ENCODE measurements at places on chromosomes 5 and 9. TPM values are rescaled to one million over a fixed set of nuclear protein-coding genes. Genes with fewer than 3 reads are reported as not detected.
A peak's percentile ranks its signal among the peaks of the same experiment; 100 is the strongest.

GRCh38 chr5:68450245-68450852 lies 234.8 kb downstream of the PIK3R1 start:
- H3K4me1 ChIP-seq: peaks cover 9% of the 10 kb centered on the region
- H3K27me3 ChIP-seq: no peaks in the 10 kb centered on the region
- DNase-seq: no peak

- DNase-seq: no peak
- H3K36me3 ChIP-seq: no peaks in the 10 kb centered on the region
- no peak overlapping the region for H3K27ac ChIP-seq
- no peaks in the 10 kb centered on the region for H3K27me3 ChIP-seq
- no peak overlapping the region for H3K4me3 ChIP-seq
Observed at GRCh38 chr9:88786291-88787079, 204.8 kb upstream of the S1PR3 start.

- no peak for DNase-seq
- no peaks in the 10 kb centered on the region for H3K4me1 ChIP-seq
- no peak overlapping the region for H3K27ac ChIP-seq
Observed at GRCh38 chr9:115764645-115765044, 388.9 kb upstream of the PAPPA start.

GRCh38 chr9:3189113-3189861 lies 336.5 kb downstream of the RFX3 start:
- no peak overlapping the region for H3K27ac ChIP-seq
- no peak for DNase-seq
- no peaks in the 10 kb centered on the region for H3K4me1 ChIP-seq
- H3K4me3 ChIP-seq: no peak overlapping the region

DNA sequence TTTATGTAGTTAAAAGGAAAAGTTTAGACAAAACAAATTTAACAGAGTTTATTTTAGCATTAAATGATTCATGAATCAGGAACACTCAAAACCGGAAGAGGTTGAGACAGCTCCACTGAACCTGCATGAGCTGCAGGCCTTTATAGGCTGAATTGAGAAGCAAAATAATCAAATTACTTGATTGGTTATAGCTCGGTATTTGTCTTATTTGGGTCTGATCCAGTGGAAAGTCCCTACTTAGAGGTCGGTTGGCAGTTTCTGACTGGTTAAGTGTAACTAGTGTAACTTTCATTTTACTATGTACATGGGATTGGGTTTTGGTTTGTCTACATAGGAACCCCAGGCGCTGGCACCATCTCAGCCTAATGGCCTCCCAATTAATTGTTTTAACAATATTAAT lies 74.1 kb upstream of the PIK3R1 start:
- H3K36me3 ChIP-seq: no peaks in the 10 kb centered on the region
- no peaks in the 10 kb centered on the region for H3K4me1 ChIP-seq
- DNase-seq: no peak
- H3K27me3 ChIP-seq: no peaks in the 10 kb centered on the region
- no peak overlapping the region for H3K4me3 ChIP-seq
- H3K27ac ChIP-seq: no peak overlapping the region

DNA sequence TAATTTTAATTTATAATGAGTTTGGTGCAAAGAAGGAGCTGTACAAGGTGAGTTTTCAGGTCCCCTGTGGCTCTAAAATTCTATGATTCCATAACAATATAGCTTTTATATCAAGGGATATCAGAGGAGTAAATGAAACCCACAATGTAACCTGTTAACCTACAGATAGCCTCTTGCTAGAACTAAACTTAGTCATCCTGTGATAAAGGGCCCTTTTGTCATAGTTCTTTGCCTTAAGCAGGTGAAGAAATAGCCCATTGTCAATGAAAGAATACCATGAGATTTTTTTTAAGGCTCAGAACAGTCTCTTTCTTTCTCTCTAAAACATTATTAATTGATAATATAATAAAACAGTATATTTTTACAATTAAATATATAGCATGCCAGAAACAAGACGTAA lies 127.8 kb downstream of the NFIB start:
- H3K4me1 ChIP-seq: peaks cover 36% of the 10 kb centered on the region
- no peak overlapping the region for H3K27ac ChIP-seq
- H3K36me3 ChIP-seq: no peaks in the 10 kb centered on the region
- DNase-seq: no peak
- no peak overlapping the region for H3K4me3 ChIP-seq

GRCh38 chr5:131854134-131854533 lies 57.3 kb upstream of the FNIP1 start:
- no peak for DNase-seq
- no peaks in the 10 kb centered on the region for H3K4me1 ChIP-seq
- H3K27ac ChIP-seq: no peak overlapping the region
- H3K27me3 ChIP-seq: no peaks in the 10 kb centered on the region
- H3K36me3 ChIP-seq: no peaks in the 10 kb centered on the region
- H3K4me3 ChIP-seq: no peak overlapping the region

- H3K4me1 ChIP-seq: no peaks in the 10 kb centered on the region
- H3K36me3 ChIP-seq: no peaks in the 10 kb centered on the region
- DNase-seq: no peak
Observed at GRCh38 chr5:2203774-2204173, 321.0 kb upstream of the IRX4 start.

- H3K4me3 ChIP-seq: peak overlapping the region; percentile 0
- H3K36me3 ChIP-seq: peaks cover 3% of the 10 kb centered on the region
- DNase-seq: no peak
- H3K27ac ChIP-seq: peak overlapping the region; percentile 82
- H3K4me1 ChIP-seq: peaks cover 77% of the 10 kb centered on the region
Observed at GRCh38 chr5:132428147-132428482, 58.6 kb downstream of the SLC22A5 start.

DNA sequence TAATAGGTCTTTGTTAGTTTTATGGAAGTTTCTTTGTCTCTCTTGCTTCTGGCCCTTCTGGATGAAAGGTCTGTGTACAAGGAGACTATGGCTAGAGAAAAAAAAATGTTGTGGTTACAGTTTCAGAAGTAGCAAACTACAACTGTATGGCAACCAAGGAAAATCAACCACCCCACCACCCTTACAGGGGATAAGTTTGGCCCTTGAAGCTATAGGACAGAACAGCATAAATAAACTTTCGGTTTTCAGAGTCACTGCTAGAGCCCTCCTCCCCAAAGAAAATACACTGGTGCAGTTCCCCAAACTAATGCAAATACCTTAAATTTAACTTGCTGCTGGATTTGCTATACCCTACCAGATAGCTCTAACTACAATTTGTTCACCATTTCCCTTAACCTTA lies 1216.7 kb downstream of the EFNA5 start:
- H3K4me1 ChIP-seq: no peaks in the 10 kb centered on the region
- DNase-seq: no peak
- no peak overlapping the region for H3K4me3 ChIP-seq
- H3K27ac ChIP-seq: no peak overlapping the region

DNA sequence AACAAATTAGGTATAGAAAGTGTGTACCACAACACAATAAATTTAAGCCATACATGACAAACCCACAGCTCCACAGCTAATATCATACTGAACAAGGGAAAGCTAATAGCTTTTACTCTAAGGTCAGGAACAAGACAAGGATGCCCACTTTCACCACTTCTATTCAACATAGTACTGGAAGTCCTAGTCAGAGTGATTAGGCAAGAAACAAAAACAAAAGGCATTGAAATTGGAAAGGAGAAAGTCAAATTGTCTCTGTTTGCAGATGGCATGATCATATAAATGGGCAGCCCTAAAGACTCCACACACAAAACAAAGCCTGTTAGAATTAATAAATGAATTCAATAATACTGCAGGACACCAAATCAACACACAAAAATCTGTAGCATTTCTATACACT lies 548.8 kb downstream of the CTNND2 start:
- H3K27me3 ChIP-seq: no peaks in the 10 kb centered on the region
- no peak overlapping the region for H3K27ac ChIP-seq
- H3K4me1 ChIP-seq: no peaks in the 10 kb centered on the region
- H3K4me3 ChIP-seq: no peak overlapping the region
- H3K36me3 ChIP-seq: no peaks in the 10 kb centered on the region

DNA sequence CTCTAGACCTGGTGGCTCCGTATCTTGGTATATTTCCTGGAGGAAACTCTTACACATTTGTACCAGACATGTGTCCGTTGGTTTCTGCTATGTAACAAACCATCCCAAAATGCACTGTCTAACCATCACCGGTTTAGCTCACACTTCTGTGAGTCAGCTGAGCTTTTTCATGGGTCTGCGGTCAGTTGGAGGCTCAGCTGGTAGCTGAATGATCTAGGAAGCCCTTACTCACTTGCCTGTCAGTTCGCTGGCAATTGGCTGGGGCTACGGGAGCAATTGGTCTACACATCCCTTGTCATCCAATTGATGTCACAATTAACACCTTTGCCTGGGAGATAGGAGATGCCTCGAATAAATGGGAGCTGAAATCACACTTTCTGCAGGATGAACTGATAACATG lies 11.6 kb upstream of the WHRN start:
- H3K36me3 ChIP-seq: no peaks in the 10 kb centered on the region
- no peak overlapping the region for H3K27ac ChIP-seq
- DNase-seq: no peak
- H3K27me3 ChIP-seq: peaks cover 47% of the 10 kb centered on the region

DNA sequence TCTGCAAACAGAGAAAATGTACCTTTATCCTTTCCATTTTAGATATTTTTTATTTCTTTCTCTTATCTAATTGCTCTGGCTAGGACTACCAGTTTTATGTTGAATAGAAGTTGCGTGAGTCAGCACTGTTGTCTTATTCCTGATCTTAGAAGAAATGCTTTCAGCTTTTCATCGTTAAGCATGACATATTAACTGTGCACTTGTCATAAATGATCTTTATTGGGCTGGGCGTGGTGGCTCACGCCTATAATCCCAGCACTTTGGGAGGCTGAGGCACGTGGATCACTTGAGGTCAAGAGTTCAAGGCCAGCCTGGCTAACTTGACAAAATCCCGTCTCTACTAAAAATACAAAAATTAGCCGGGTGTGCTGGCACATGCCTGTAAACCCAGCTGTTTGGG lies 8.2 kb upstream of the ECM2 start:
- H3K36me3 ChIP-seq: no peaks in the 10 kb centered on the region
- no peaks in the 10 kb centered on the region for H3K27me3 ChIP-seq
- H3K4me3 ChIP-seq: no peak overlapping the region
- H3K4me1 ChIP-seq: no peaks in the 10 kb centered on the region
- no peak for DNase-seq

GRCh38 chr5:96896806-96897205 lies 20.5 kb downstream of the ERAP2 start:
- no peak for DNase-seq
- H3K27ac ChIP-seq: no peak overlapping the region
- no peaks in the 10 kb centered on the region for H3K27me3 ChIP-seq
- H3K4me1 ChIP-seq: no peaks in the 10 kb centered on the region
- H3K36me3 ChIP-seq: peaks cover 24% of the 10 kb centered on the region

DNA sequence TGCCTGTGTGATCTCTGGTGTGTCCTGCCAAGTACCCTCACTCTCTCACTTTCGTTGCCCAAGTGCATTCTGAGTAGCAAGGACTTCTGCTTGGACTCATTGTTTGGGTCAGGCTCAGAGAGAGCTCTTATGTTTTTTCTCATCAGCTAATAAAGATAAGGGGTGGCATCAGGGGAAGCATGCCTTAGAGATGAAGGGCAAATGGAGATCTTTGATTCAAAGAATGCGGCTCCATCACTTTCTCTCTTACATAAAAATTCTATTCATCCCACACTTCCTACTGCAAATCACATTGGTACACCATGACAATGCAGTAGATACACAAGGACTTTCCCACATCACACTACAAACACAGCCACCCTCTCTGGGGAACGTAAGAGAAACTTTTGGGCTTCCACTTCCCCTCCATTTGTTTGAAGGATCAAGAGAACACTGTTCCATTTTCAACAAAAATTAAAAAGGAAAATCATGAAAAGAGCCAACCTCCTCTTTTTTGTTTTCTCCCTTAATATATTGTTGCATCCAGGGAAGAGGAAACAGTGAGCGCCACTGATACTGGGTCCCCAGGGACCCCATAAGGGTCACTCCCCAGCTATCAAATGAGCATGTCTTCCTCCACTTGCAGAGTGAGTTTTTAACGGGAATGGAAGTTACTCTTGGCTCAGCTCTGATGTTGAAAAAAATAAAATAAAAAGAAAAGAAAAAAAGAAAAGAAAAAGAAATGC lies 73.0 kb downstream of the ZNF366 start:
- H3K27ac ChIP-seq: peak overlapping the region; percentile 72
- H3K36me3 ChIP-seq: no peaks in the 10 kb centered on the region
- H3K4me3 ChIP-seq: no peak overlapping the region
- DNase-seq: no peak
- H3K27me3 ChIP-seq: no peaks in the 10 kb centered on the region

DNA sequence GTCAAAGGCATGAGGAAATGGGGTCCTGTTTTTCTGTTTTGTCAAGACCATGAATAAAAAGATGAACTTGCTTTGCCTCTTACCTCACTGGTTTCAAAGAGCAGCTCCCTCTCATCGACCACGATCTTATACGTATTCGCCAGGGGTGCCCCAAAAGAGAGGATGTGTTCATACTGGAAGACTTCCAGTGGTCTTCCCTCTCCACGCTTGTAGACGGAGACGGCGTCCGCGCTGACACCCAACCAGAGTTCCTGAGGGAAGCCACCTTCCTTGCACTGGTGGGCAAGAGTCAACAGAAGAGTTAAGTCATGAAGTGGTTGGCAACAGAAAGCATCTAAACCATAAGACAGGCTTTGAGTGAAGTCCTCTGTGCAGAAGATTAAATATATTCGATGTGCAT lies 51.4 kb upstream of the RETREG1 start:
- no peak for DNase-seq
- peaks cover 7% of the 10 kb centered on the region for H3K4me1 ChIP-seq
- no peaks in the 10 kb centered on the region for H3K27me3 ChIP-seq
- no peak overlapping the region for H3K4me3 ChIP-seq

The IFNA21 gene
- not detected for total RNA-seq

The CMYA5 gene
- total RNA-seq: 1,322 TPM

The PPP3R2 gene
- not detected for total RNA-seq

The PPP2CA gene
- 136 TPM for total RNA-seq

The BAAT gene
- 0.15 TPM for total RNA-seq

The IFNB1 gene
- not detected for total RNA-seq

The GHR gene
- 32.1 TPM for total RNA-seq

The GNA14 gene
- total RNA-seq: 0.77 TPM

The SCGB3A2 gene
- not detected for total RNA-seq

The SHISAL2B gene
- not detected for total RNA-seq
